ENCODE measurements at places on chromosomes 2 and 18.

DNA sequence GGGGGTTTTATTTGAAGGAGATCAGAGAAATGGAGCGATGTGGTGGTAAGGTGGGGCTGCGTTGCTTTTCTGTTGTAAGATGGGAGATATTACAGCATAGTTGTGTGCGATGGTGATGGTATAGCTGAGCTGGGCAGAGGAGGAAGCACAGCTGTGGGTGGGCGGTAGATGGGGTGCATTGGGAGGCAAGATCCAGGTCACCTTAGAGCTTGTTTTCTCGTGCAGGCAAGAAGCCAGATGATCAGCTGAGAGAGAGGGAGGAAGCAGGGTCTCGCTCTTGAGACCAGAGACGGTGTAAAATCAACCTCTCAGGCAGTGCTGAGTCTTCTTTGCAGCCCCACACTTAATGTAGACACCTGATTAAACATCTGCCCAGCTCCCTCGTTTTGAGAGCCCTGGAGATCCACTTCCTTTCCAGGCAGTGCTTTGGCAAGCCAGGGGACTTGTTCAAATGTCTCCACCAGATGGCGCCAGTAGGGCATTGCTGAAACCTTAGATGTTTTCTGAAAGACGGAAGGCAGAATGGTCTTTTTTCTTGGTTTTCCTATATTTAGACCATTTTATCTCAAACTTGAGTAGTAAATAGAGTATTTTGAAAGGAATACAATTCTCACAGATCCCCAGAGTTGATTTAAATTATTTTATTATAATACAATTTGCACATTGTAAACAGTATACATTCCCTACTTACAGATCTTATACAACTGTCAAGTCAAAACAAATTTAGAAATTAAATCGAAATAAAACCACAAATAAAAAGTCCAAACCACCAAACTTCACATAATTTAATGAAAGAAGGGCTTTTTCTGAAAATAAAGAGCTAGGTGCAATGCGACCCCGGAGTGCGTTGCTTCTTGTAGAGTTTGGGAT is 21.1 kb upstream of the LYPD6B start:
- peak; percentile 67 for DNase-seq

GRCh38 chr2:15934291-15934945 is 5.9 kb upstream of the MYCN start:
- no peak for DNase-seq

GRCh38 chr2:39434233-39434897 is 2.7 kb downstream of the MAP4K3 start:
- DNase-seq: no peak

- DNase-seq: no peak
These were observed 1363.2 kb upstream of the ACVR2A start for GRCh38 chr2:146481629-146482028.

DNA sequence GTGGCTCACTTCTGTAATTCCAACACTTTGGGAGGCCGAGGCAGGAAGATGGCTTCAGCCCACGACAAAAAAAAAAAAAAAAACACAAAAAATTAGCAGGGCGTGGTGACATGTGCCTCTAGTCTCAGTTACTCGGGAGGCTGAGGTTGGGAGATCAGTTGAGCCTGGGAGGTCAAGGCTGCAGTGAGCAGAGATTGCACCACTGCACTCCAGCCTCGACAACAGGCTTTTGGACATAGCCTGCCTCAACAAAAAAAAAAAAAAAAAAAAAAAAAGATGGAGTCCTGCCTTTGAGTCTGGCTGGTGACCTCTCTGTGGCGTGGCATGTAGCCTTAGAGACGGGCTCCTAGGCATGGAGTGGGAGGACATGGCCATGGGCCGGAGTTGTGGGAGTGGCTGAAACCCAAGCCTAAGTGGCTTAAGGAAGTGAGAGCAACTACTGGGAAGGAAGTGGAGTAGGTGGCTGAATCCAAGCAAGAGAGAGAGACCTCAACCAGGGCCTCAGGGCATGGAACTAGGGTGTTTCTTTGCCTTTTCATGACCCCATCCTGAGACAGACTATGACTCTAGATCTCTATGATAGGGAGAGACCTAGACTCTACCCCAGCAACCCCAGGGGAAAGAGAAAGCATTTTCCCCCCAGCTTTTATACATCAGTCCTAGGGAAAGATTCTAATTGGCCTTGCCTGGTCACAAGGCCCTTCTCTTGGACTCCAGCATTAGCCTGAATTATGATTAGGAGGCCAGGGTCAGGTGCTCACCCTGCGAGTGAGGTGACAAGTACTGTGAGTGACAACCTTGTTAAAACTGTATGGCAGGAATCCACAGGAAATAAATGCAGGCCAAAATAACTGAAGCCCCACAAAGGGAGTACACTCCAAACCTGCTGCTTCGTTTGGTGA is 34.2 kb downstream of the NPAS2 start:
- no peak for DNase-seq

GRCh38 chr2:157181234-157181633 is 76.3 kb upstream of the GALNT5 start:
- DNase-seq: no peak

DNA sequence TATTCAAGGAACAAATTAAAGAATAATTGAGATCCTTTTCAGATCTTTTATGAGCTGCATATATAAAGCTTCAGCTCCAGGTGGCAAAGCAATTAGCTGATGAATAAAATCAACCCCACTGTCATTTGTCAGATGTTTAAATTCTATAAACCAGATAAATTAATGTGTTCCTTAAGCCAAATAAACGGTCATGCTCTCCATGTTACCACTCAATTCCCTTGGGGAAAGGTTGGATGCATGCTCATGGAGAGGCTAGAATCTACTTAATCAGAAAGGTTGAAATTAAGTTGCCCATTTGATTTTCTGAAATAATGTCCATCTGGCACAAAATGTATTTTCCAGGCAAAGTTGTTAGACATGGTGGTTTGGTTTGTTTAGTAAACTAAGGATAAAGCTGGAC is 282.5 kb upstream of the SPRED2 start:
- DNase-seq: no peak

DNA sequence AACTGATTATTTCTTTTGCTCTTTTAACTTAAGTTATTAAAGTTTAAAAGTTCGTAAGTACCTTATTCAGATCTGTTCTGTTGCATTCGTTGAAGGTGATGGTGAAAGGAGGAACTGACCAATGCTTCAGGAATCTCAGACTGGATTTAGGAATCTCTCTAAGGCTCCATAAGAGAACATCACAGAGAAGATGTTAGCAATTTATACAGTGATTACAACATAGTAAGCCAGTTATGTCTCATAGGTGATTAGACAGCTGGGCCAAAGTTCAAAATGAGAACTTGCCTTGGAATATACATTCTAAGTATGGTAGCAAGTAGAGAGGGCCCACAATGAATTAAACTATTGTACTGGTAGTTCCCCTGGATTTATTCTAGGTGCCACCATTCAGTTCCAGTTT is 3.2 kb downstream of the MARS2 start:
- no peak for DNase-seq

- no peak for DNase-seq
These were observed 293.2 kb upstream of the ZNF804A start for GRCh38 chr2:184305105-184305504.

DNA sequence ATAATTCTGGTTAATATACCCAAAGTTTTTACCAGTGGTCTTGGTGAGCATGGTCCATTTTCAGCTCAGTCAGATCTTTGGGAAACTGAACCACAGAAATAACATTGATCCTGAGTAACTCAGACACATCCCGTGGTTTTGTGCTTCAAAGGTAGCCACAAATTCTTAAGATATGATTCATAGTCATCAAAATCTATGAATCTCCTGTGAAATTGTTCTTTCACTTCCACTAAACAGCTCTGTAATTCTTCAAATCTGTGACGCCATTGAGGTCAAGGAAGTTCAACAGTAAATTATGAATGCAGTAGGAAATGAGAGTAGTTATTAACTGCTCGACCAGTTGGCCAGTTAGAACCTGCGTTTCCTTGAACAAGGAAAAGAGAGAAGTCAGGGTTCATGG is 147.3 kb downstream of the IRS1 start:
- no peak for DNase-seq

DNA sequence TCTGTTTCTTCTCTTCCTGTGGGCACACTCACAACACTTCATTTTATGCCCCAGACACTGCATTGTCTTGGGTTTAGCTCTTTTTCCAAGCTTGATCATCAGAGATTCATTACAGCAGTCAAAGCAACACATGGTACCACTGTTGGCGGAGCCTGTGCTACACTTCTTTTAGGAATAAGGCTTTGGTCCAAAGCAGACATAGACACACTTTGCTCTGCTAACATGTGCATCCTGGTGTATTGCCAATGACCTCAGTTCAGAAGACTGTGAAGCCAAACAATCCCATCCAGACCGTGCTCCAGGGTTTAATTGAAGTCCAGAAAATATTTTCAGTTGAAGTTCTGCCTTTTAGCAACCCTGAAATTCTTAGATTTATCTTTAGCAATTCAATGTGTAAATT is 354.6 kb upstream of the RAB12 start:
- no peak for DNase-seq

DNA sequence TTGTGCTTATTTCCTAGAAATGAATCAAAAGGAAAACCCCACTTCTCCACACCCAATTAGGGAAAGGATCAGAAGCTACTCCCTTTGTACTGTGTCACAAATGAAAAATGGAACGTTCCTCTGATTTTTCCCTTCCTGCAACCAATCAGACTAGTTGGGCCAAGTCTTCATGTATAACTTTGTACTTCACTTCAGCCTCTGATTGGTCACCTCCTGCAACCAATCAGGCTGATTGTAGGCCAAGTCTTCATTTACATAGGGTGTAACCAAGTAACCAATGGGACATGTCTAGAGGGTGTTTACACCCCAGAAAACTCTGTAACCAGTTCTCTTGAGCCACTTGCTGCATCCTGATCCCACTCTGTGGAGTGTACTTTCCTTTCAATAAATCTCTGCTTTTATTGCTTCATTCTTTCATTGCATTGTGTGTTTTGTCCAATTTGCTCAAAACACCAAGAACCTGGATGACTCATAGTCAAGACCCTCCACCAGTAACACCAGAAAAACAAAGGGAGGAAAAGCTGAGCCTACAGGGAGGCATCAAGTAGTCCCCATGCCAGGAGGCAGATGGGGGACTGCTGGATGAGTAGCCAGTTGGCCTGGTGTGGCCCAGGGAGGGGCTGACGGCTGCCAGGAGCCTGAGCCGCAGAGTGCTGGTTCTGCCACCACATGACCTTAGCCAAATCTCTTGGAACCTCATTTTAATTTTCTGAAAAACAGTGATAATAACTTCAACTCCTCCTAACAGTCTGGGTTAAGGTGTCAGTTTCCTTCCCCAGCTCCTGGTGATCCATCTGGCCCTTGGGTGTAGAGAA is 46.1 kb downstream of the SOWAHC start:
- no peak for DNase-seq

- no peak for DNase-seq
These were observed 16.6 kb downstream of the SMC6 start for GRCh38 chr2:17736989-17737388.

DNA sequence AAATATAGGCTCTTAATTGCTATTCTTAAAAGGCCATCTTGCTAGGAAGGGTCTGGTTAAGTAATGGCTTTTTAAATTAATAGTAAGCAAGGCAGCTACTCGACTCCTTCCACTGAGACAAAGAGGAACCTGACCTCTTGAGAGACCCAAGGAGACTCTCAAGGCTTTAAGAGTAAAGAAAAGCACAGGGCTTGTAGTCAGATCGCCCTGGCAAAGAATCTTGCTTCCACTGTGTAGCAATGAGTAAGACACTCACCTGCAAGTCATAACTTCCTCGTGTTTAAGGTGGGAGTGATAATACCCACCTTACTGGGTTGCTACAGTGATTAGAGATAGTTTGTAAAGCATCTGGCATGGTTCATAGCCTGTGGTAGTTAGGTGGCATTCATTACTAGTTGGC is 274.5 kb downstream of the TSN start:
- no peak for DNase-seq

- DNase-seq: no peak
These were observed 76.9 kb downstream of the MYO1B start for GRCh38 chr2:191321861-191322662.

- no peak for DNase-seq
These were observed 239.1 kb downstream of the HDAC4 start for GRCh38 chr2:239161711-239162140.

GRCh38 chr2:74502720-74503505 is 3.5 kb upstream of the LBX2 start:
- DNase-seq: no peak

- no peak for DNase-seq
These were observed 492.9 kb upstream of the ZEB2 start for GRCh38 chr2:145012806-145013205.

DNA sequence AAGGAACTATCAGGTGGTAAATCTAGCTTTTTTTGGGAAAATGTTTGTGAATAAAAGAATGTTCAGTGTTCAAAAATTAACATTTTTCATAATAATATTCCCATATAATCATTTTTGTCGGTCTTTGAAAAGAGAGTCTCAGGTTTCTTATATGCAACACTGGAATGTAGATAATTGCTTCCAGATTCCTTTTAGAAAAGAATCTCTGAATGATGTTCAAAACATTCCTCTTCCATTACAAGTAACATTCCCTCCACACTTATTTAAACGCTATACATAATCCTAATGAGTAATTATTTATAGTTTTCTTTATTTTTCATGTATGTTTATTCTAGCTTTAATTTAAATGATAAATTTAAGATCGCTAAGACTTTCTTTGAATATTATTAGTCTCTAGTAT is 7.0 kb downstream of the ZSWIM2 start:
- no peak for DNase-seq

DNA sequence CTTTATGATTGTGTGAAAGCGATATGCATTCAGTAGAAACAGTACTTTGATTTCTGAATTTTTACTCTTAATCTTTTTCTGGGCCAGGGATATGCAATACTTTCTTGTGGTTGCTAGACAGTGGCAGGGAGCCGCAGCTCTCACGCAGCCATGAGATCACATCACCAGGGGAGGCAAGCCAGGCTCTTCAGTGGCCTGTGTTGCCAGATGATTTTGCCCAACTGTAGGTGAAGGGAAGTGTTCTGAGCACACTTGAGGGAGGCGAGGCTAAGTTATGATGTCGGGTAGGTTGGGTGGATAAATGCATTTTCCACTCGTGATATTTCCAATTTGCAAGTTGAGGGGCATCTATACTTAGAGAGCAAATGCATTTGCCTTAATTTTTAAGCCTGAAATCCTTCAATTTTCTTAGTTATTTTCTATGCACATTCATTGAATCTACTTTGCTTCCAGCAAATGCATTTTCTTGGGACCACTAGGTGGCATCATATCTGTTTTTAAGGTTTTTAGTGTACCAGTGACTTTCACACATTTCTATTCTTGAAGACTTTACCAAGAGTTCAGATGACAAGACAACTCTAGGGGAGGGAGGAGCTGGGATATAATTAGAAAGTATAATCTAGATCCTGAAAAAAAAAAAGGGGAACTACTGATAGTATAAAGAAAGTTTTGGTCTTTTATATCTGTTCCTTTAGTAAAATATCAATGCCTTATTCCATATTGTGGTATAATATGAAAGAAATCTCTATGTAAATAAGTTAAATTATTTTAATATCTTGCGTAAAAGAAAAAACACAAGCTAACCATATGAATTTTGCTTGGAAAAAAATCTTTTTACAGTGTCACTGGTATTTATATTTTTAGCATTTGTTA is 643.3 kb downstream of the SOCS6 start:
- no peak for DNase-seq

DNA sequence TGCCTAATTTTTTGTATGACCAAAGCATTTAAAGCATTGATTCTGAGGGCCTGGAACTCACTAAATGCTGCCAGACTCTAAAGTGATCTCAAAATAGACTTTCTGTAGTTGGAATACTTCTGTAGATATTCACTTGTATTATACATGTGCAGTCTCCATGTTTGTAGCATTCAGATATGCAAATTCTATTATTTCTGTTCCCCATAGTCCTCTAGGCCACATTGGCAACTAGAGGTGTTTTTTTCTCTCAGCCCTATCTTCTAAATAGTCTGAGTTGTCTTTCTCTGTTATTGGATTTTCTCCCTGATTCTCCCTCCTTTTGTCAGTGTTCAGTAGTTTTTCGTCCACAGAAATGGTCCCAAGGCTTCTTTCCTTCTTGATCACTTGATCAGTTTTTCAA is 38.5 kb downstream of the ANKRD12 start:
- no peak for DNase-seq
